Stimulated activated CD8-positive, alpha-beta memory T cell treated with anti-CD3 and anti-CD28 coated beads, Interleukin-4, amount 100 ng/mL, for 4 hours (primary cell): ENCODE measurements at places on chromosomes 11 and 22.

DNA sequence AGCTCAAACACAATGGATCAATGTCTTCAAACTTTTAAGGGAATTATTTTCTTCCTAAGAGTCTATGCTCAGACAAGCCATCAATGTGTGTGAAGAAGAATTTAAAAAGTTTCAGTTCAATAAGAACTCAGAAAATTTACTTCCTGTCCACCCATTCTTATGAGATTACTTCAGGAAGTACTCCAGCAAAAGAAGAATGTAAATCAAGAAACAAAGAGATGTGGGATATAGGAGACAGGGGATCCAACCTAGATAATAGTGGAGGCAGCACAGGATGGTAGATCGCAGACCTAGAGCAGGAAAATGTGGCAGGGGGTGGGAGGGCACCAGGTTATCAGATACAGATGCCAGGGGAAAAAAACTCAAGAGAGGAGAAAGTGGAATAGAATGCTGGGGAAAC lies 170.6 kb downstream of the MPPED1 start:
- DNase-seq: no peak

- no peak for DNase-seq
Observed at GRCh38 chr22:23520863-23521440, 59.1 kb downstream of the IGLL1 start.

DNA sequence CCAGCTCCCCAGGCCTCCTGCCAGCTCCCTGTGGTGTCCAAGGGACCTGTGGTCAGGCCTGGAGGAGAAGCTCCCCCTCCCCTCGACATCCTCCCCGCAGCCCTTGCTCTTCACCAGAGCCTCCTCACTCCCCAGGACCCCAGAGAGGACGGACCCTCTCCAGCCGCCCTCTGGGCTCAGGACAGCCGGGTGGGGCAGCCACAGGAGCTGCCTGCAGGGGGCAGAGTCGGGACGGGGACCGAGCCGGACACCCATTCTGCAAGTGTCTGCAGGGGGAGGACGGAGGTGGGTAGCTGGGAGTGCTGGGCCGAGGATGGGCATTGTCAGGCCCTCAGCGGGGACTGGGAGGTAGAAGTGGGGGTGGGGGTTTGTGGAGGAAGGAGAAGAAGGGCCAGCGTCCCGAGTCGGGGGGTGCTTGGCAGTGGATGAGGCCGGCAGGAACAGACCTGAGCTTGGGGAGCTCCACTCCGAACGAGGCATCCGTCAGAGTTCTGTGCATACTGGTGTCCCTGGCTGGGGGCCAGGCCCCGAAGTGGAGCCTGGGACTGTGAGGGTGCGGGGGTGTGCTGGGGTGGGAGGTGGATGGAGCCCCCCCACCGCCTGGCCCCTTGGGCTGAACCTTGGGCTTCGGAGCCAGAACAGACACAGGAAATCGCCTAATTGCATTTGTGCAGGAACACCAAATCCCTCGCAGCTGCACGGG lies 15.2 kb downstream of the PRR33 start:
- DNase-seq: no peak

DNA sequence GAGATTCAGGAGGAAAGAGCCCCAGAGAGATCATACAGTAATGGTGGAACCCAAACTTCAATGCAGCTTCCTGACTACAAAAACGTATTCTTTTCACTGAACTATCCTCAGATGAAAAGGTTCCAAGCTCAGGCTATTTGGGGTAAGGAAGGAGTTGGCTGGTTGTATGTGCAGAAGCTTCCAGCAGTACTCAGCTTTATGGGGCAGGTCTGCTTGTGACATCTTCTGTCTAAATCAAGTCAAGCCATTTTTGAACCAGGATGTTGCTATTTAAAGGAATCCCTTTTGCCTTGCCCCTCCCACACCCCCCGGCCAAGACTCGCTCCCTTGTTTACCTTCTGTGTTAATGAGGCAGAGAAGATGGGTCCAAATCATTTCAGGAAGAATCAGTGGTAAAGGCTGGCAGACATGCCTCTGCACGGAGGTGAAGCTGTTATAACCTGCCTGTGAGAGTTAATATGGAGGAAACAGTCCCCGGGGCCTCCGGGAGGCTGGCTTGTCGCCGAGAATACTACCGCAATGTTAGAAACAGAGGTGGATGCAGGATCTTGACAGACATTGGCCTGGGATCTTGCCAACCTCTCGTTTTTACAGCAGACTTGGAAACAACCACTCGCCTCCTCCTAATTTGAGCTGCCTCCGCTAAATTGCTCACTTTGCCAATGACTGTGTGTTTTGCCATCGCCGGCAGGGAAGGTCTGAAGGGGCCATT lies 45.4 kb downstream of the TIMP3 start:
- no peak for DNase-seq

- DNase-seq: no peak
Observed at GRCh38 chr11:92850296-92850826, 119.1 kb upstream of the MTNR1B start.

- DNase-seq: no peak
Observed at GRCh38 chr22:31829505-31829904, 75.7 kb downstream of the DEPDC5 start.

GRCh38 chr11:131814108-131814507 lies 443.7 kb downstream of the NTM start:
- no peak for DNase-seq

GRCh38 chr11:36027731-36028130 lies 83.9 kb downstream of the LDLRAD3 start:
- DNase-seq: no peak

- no peak for DNase-seq
Observed at GRCh38 chr11:18105086-18105801, 638 bp downstream of the SAAL1 start.

- DNase-seq: no peak
Observed at GRCh38 chr11:13039126-13039525, 30.0 kb downstream of the RASSF10 start.
